ENCODE measurements at places on chromosomes 6 and 20.

DNA sequence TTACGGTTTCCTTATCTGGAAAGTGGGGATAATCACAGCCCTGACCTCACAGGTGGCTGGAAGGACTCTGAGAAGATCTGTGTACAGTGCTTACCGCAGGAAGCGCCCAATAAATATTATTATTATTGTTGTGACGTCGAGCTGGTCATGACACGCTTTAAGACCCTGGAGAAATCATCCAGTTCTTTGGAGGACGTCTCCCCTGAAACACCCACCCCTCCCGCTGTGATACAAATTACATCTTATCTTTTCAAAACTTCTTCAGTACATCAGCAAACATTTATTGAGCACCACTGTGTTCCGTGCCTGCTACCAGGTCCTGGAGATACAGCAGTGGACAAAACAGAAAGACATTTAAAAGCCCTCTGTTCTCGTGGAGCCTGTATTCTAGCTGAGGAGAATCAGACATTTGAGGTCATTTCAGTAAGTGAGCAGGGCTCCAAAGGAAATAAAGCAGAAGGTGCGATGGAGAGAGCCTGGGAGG, 118.7 kb downstream of the CEBPB start:
- DNase-seq, result no peak

DNA sequence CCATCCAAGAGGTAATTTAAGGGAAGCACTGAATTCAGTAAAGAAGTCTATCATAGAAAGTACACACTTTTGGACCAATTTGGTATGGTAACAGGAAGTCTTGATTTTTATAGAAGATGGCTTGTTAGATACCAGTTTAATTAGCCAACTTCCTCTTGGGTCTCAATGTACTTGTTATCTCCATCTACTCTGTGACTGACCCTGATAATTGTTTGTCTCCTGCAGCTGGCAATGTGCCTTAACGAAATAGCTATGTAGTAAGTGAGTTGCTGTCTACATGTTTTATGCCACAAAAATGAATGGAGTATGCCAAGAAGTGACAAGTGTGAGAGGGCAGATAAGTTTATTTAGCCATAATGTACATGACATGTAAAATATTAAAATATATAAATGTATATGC, 410.5 kb upstream of the MAN1A1 start:
- DNase-seq, result no peak

DNA sequence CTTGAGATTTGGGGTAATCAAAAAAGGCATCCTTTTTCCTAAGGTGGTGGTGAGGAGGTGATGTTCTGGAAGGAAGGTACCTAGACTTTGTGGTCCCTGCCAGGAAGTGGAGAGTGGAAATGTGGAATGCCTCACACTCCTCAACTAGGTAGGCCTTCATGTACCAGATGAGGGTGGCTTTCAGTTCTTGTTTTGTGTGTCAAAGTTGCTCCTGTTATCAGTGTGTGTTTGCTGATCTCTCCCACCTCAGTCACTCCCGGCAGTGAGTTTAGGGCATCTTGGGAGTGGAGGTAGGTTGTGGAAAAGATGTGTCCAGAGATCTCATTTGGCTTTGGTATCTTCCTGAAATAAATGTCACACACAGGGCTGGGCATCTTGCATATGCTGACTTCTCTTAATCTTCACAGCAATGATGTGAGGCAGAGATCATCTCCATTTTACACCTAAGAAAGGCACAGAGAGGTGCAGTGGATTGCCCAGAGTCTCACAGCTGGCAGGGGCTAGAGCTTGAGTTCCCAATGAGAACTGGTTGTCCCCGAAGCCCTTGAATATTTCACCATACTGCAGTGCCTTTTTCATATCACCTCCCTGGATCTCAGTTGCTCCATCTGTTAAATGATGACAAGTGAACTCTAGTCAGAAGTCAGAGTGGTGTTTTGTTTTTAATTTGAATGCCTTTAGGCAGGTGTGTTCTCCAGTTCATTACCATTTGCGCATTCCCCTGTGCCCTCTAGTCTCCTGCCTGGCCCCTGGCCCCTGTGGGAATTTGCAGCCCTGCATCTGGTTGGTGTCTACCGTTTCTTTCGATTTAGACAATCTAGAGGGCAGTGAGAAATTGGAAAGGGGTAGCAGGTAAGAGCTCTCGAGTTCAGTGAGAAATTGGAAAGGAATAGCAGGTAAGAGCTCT, 2.9 kb downstream of the PKIG start:
- no peak for DNase-seq

- no peak for DNase-seq
Measured at GRCh38 chr20:47974234-47974878, 189.1 kb upstream of the SULF2 start.

- peak; percentile 97 for DNase-seq
Measured at GRCh38 chr20:39849664-39850063, 839.4 kb downstream of the MAFB start.

- peak; percentile 64 for DNase-seq
Measured at GRCh38 chr20:49340161-49340966, 62.5 kb upstream of the ZNFX1 start.

DNA sequence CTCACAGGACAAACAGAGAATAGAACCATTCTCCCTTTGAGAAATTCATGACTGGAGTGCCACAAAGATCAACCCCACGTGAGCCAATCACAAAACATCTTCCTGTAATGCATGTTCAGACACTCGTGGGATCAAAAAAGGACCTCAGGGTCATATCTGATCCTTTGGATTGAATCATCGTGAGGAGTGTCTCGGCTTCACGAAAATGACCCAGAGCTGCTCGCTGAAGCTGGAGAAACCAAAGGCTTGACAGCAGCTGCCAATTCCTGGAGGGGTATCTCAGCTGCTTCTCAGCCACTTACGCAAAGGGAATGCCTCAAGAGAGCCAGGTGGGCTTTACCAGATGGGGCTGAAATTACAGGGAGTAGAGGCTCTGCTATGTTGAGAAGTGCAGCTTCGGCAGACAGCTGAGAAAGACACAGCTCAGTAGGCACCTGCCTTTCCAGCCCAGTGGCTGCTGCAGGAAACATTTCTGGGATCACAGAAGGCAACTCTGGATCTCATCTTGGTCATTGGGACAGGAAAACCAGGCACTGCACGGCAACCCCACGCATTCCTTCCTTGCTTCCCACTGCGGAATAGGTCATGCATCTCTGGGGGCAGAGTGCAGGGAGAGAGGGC, 813.1 kb downstream of the KIF16B start:
- peak; percentile 10 for DNase-seq

DNA sequence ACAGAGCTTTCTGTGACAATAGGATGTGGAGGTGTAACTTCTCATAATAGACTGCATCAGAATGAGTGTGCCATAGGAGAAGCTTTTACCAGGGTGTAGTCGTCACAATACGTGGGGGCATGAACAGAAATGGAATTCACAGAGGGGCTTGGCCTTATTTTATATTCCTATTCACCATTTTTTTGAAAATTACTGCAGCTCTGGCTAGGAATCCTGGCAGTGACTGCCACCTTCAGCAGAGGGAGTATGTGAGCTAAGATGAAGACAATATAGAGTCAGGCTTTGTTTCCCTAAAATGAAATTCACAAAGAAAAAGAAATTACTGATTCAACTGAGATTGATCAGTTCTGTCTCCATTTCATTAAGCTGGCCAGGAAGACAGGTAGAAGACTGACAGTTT, 13.9 kb downstream of the TOMM6 start:
- peak; percentile 37 for DNase-seq

GRCh38 chr6:158605266-158605878, 39.2 kb downstream of the DYNLT1 start:
- DNase-seq, result peak; percentile 77

DNA sequence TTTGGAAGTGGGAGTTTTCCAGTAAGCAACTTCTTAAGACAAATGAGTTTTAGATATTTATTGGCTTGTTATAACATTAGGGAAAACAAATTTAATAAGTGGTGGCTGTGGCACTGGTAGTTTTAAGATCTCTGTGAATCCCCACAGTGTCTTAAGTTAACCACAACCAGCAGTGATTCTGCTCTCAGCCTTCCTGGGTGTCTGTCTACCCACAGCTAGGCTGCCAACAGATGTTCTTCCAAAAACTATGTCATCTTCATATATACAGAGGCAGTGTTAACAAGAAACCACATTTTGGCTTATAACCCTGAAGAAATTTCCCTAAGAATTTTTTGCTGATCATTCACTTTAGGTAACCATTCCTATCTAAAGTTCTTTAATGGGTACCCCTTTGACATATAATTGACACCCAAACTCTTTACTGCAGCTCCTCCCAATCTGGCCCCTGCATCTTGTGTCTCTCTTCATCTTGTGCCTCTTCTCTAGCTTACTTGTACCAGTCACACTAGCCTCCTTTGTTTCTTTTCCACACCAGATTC, 52.7 kb downstream of the TOP1 start:
- DNase-seq, result peak; percentile 44

- peak; percentile 59 for DNase-seq
Measured at GRCh38 chr6:105793130-105793529, 293.0 kb upstream of the PRDM1 start.

DNA sequence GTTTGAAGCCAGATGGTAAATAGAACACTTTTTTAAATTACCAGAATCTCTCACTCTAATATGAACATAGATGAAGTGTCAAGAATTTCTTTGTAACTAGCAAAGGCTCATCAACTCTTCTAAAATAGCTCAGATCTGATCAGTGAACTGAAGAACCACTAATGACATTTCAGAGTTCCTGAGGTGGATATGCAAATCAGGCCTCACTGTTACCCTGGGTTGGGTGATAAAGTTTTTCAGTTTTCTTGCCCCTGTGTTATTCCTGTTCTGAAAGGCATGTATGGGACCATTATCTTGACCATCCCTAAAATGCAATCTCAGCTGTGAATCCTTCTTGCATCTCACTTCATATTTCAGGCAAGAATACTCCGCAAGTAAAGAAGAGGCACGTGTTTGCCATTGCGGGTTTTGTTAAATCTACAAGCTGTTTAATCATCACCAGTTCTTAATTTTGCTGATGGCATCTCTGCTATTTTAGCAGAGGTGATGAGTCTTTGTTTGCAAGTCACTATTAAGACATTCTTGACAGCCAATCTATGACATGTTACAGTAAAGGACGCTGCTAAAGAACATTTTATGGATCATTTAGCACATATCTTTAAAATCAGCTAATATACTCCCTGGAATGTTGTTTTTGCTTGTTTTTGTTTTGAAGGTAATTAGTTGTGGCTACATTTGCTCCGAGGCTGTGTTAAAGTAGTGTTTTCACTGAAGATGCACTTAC, 47.9 kb downstream of the KHDC1L start:
- no peak for DNase-seq

DNA sequence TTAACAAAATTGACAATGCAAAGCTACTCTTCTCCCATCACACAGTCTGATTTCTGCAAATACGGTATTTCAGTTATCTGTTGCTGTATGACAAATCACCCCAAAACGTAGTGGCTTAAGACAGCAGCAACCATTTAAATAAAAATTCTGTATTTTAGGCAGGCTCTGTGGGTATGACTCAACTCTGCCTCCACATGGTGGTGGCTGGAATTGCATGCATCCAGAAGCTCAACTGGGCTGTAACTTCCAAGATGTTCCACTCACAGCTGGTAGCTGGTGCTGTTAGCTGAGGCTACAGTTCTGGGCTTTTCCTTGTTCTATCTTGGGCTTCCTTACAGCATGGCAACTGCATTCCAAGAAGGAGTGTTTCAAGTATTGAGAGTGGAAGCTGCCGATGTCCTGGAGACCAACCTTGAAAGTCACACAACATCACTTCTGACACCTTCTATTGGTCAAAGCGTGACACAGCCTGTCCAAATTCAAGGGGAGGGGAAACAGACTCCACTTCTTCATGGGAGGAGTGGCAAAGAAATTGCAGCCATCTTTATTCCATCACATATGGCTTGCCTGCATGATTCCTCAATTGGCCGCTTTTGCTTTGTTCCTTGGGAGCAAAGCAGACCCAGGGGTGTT, 39.7 kb upstream of the TULP1 start:
- DNase-seq, result peak; percentile 48

DNA sequence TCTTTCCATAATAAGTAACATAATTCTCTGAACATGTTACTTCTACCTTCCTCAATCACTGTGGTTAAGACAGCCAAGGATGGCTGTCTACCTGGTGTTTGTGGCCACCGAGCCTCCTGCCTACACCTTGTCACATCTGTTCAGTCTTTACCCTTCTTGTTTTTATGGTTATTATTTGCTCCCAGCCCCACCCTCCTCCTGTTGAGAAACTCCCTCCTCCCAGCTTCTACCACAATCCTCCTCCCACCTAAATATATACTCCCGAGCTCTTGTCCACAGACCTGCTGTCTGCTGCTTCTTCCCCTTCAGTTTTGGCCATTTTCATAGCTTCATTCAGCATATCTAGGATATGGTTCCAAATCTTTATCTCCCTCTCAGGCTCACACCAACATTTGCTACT, 35.7 kb upstream of the GABRR1 start:
- no peak for DNase-seq

- DNase-seq, result no peak
Measured at GRCh38 chr6:67870321-67870720, 764.8 kb upstream of the ADGRB3 start.

DNA sequence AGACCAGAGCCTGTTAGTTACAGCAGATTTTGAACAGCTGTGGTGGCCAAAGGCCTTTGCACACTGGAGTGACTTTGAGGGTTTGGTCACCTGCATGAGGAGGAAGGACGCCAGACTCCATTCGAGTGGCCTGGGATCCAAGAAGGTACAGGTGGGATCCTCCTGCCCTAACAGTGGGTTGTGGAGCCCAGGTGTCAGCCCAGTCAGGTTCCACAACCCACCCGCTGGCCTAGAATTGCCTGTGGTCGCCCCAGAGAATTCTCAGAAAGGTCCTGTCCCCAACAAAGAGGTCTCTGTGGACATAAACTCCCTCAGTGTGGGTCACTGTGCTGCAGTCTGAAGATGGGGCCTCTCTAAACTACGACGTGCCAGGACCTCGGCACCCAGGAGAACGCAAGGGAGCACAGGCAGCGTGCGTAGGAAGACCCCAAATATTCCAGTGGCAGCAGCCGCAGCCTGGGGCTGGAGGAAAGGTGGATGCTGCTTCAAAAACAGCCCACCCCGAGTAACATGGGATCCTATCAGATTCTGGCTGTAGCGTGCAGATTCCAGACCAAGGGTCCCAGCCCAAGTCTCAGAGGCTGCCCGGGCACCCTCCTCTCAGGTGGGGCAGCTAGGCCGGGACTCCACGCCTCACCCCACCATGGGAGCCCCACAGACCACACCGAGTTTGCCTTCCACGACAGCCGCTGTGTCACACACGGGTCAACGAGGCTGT, 16.0 kb downstream of the ACSS1 start:
- no peak for DNase-seq

DNA sequence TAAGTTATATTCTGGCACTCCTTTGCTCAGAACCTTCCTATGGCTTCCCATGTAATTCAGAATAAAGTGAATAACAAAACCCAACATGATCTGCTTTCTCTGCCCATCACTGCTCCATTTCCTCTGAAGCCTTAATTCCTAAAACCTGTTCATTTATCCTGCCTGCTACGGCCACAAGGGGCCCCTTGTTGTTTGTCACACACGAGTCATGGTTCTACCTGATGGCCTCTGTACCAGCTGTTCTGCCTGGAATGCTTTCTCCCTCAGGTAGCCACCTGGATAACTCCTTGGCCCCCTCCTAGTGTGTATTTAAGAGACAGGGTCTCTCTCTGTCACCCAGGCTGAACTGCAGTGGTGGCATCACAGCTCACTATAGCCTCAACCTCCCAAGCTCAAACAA, 26.8 kb downstream of the ERGIC3 start:
- DNase-seq, result no peak

- DNase-seq, result no peak
Measured at GRCh38 chr20:59672576-59672975, 68.2 kb downstream of the PHACTR3 start.

Measured in EH (cell line).